ENCODE measurements at places on chromosomes 1 and 21.

GRCh38 chr1:94622757-94623156 is 81.2 kb upstream of the F3 start:
- DNase-seq = no peak

DNA sequence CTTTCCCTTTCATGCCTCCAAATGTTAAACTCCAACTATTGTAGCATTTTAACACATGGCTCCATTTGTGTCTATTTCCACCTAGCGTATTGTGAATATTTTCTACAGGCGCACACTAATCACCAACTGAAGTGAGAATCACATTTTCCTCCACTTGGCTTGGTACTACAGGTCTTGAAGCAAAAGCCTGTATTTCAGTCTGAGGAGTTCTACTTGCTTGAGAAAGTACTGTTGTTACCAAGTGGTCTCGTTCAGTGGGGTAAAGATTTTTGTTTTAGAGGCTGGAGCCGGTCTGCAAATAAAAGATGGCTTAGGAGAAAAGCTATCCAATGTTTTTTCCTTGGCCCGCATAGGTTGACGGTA is 550 bp upstream of the PTBP2 start:
- no peak for DNase-seq

DNA sequence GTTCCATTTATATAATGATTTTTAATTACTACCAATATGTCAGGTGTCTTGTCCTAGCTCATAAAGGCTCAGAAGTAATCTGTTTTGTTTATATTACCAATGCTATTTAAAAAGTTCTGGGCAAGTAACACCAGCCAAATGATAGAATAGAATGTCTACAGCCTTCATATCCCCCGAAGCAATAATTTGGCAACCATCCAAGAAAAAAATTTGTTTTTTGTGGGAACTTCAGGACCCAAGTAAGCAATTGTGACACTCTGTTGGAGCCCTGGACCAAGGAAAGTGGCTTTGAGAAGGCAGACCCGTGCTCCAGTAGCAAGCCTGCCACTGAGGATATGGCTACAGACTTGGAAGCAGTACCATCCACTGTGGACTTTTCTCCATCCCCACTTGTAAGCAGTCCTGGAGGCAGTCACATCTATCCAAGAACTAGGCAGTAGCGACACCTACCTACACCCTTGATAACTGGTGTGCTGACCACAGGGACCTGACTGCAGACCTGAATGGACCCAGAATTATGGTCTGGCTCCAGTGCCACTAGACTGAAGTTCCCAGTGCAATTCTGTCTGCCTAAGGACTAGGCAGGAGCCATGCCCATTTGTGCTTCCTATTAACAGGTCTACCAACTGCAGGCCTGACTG is 870.7 kb upstream of the ADGRL2 start:
- no peak for DNase-seq

GRCh38 chr1:96962751-96963211 is 241.2 kb downstream of the PTBP2 start:
- DNase-seq = no peak

GRCh38 chr1:170162459-170163246 is 16.9 kb downstream of the NTMT2 start:
- no peak for DNase-seq

GRCh38 chr1:199684686-199685273 is 342.7 kb upstream of the NR5A2 start:
- no peak for DNase-seq

DNA sequence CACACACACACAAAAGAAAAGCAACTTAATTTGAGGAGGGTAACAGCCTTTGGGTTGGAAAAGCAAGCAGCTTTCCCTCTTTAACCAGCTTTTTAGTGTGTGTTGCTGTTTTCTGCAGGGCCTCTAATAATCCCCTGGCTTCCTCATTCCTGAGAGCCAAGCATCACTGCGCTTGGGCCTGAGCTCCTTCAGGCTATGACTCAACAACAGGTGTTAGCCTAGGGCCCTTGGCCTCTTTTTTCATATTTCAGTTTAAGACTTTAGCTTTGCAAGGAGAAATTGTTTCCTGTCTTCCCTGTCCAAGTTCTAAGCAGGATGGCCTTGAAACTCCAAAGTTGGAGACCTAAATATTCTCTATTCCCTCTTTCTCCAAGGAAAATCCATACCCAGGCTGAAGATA is 26.2 kb upstream of the SNX27 start:
- no peak for DNase-seq

DNA sequence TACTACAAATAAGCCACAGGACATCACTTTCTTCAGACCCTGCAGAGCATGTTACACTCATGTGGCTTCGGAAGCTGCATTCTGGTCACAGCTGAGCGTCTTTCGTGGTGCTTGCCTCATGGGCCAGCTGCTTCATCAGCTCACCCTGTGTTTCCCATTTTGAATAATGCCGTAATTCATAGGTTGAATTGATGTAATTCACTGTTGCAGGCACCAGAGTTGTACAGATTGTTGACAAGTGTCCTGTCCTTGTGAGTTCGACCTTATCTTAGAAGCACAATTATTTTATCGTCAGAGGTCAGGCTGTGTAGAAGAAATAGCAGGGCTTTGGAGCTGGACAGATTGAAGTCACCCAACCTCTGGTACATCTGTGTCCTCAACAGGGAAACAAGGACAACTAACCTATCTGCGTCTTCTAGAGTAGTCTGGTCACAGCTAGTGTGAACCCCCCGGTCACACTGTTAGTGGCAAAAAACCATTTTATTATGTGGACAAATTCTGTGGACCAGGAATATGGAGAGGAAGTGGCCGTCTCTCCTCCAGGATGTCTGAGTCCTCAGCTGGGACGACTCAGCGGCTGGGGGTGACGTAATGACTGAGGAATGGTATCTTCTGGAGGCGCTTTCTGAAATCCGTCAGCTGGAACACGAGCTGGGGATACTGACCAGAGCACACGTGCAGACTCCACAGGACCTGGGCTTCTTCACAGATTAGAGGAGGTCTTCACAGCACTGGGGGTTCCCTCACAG is 17.8 kb downstream of the PKNOX1 start:
- DNase-seq = no peak

DNA sequence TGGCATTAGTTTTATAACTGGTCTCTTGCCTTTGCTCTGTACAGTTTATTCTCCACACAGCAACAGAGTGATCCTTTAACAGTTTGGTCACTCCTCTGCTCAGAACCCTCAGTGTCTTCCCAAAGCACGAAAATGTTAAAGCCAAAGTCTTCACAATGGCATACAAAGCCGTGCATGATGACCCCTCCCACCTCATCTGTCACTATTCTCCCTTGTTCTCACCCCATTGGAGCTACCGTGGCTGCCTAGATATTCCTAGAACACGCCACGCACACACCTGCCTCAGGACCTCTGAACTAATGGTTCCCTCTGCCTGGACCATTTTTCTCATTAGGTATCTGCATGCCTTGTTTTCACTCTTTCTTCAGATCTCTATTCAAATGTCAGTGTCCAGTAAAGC is 8.6 kb upstream of the SEMA4A start:
- DNase-seq = no peak

DNA sequence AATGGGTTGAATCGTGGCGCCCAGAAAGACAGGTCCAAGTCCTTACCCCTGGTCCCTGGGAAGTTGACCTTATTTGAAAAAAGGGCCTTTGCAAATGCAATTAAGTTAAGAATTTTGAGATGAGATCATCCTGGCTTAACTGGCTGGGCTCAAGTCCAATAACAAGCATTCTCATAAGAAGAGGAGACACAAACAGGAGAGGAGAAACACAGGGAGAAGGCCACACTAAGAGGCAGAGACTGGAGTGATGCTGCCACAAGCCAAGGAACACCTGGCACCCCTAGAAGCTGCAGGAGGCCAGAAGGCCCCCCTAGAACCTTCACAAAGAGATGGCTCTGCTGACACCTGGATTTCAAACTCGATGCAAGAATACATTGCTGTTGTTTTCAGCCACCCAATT is 44.6 kb downstream of the PDPN start:
- DNase-seq = no peak
